ENCODE measurements at places on chromosomes 7 and 10. TPM values are rescaled to one million over a fixed set of nuclear protein-coding genes. Genes with fewer than 3 reads are reported as not detected.

GRCh38 chr7:259751-260405, 30.1 kb upstream of the FOXL3 start:
- DNase-seq = no peak

- DNase-seq = no peak
Observed at GRCh38 chr10:68442971-68443370, 28.8 kb downstream of the DNA2 start.

GRCh38 chr7:34451923-34452322, 206.1 kb upstream of the NPSR1 start:
- no peak for DNase-seq

DNA sequence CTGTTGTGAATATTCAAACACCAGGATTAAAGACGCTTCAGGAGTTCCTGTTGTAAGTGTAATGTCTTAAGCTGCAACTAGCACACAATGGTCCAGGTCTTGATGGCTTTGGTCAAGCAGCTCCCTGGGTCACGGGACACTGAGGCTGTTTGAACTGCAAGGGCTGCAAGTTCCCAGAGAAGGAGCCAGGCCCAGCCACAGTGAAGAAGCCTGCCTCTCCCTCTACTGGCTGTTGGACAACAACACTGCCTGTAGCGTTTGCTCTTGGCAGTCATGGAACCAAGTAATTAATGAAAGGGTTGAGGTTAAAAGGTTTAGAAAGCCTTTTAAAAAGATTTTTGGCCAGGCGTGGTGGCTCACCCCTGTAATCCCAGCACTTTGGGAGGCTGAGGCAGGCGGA, 31.9 kb upstream of the GUSB start:
- DNase-seq = no peak

DNA sequence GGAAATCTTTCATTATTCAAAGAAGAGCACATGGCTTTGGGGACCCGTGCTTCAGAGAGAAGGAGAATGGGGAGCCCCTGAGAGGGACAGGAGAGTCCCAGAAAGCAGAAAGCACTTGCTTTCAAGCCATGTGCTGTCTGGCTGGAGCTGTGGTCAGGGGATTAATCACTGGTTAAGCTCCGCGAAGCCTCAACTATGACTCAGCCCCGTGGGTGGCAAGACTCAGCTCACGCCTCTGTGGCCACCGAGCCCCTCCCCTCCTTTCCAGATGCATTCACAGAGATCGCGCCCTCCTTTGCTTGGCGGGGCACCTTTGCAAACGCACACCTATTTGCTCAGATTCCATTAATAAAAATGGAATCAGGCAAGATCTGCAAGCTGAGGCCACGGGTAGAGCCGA, 202.9 kb upstream of the TCERG1L start:
- DNase-seq = peak; percentile 11

DNA sequence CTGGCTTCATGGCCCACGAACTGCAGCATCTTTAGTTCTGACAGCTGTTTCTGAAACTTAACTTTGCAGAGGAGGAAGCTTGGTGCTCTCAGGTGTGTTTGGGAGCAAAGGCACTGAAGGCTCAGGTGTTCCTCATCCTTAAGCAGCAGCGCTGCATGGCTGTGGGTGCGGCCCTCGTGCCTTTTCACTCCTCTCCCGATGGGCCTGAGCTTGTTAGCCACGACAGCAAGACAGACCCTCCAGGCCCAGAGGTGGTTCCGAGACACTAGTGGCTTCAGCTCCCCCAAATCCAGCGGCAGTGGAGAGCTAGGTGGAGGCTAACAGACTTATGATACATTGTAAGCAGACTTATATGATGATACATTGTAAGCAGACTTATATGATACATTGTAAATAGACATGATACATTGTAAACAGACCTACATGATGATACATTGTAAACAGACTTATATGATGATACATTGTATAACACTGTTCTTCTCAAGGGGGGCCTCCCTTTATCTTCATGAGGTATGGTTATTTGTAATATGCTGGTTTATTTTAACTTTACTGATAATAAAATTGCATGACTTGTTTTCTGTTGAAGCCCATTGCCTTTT, 14.1 kb downstream of the PFKP start:
- DNase-seq = no peak

DNA sequence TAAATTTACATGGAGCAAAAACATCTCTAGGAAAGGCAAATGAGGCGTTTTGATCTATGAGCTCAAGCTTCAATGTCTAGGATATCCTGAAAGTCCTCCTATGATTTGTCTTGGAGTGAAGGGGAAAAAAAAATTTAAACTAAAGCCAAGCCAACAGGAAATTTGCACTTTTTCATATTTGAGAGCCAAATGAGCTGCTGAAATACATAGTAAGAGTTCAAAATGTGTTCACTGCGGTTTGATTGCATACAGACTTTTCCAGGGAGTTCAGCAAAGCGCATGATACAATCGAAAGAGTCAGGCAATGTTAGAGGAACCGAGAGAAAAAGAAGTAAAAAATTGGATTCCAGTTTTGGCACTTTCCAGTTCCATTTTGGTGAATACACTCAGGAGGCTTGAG, 633.4 kb upstream of the MGMT start:
- DNase-seq = no peak

GRCh38 chr10:69007260-69007659, 18.7 kb downstream of the KIFBP start:
- no peak for DNase-seq

- no peak for DNase-seq
Observed at GRCh38 chr7:31890766-31891165, 179.4 kb downstream of the PDE1C start.

DNA sequence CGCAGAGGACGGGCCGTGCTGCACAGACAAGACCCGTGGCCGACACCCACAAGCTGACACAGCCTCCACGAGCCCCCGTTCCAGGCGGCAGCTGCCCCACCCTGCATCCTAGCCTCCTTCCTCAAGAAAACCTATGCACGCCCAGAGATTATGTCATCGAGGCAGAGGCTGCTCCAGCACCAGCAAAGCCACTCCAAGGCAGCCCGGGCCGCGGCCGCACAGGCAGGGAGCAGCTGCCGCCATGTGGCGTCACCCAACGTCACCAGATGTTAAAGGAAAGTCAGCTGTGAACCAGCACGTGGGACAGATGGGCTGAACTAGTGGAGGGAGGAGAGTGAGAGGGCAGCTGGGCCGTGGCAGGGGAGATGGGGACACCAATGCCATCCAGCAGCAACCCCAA, 59.8 kb downstream of the STK32C start:
- DNase-seq = no peak

GRCh38 chr10:97314671-97315070, 4.4 kb upstream of the FRAT1 start:
- DNase-seq = no peak

GRCh38 chr7:132218876-132219275, 357.4 kb downstream of the PLXNA4 start:
- no peak for DNase-seq

GRCh38 chr7:117212969-117213877, 109.6 kb downstream of the WNT2 start:
- no peak for DNase-seq

- no peak for DNase-seq
Observed at GRCh38 chr7:67453580-67454380, 457.1 kb downstream of the TYW1 start.

- no peak for DNase-seq
Observed at GRCh38 chr10:7133278-7133677, 277.6 kb downstream of the SFMBT2 start.

DNA sequence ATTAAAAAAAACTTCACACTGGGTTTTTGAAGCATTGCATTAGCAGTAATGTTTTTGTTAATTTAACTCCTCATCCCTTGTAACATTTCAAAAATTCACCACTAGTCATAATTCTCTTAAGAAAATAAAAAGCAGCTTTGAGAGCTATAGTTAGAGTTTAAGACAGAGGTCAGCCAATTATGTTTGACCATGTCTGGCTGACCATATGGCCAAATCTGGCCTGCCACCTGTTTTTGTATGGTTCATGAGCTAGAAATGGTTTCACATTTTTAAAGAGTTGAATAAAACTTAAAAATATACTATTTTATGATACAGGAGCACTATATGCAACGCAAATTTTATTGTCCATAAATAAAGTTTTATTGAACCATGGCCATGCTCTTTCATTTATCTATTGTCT, 73.0 kb upstream of the LRRTM3 start:
- DNase-seq = no peak

- DNase-seq = no peak
Observed at GRCh38 chr7:159317294-159317693, 172.6 kb upstream of the VIPR2 start.

DNA sequence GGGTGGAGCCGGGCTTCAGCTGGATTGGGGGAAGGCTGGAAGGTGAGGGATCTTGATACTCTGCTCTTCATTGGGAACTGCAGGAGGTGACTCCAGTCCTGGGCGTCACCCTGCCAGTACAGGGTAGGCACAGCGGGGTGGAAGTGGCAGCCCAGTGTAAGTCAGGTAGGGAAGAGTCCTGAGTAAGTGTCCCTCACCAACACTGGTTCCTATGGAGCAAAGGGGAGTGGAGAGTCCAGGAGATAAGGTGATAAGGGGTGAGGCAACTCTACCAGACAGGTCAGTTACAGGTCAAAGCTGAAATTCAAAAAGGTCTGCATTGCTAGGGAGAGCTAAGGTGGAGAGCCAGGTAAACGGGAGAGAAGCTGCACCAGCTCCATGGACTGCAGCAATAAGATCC, 145.6 kb upstream of the NFE2L3 start:
- DNase-seq = no peak

DNA sequence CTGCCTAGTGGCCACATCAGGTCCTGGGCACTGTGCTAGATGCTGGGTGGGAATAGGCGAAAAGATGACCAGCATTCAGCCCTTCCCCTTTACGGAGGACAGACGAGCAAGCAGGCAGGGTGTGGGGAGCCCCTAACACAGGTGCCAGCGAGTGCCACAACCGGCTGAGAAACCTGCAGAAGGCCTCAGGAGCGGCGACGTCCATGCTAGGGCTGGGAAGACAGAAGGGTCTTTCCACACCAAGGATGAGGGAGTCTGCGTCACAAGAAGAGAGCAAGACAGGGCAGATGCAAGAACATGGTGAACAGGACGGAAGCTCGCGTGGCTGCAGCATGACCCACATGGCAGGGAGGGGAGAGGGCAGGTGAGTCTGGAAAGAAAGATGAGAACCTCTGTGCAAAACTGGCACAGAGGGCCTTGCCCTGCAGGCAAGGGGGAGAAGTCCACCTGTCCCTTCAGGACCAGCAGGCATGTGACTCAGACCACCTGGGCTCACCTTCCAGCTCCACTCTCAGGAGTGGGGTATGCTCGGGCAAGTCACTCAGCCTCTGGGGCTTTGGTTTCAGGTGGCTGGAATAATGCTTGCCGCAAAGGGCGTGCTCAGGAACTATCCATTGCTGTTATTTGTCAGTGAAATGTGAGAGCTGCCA, 36.6 kb downstream of the KCNH2 start:
- DNase-seq = no peak

DNA sequence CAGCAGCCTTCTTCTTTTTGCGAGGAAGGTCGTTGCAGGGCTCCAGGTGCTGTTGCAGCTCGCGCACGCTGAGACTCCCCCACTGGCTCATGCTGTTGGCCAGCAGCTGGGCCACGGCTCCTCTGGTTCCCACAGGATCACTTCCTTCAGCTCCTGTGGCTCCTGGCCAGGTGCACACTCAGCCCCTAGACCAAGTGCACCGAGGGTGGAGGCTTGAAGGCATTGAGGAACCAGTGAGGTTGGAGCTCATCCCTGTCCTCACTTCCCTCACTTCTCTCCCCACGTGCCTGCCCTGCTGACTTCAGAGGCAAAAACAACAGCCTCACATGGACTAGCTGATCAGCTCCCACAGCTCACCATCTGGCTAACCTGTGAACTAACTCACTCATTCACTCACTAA, 46.2 kb upstream of the ADRB1 start:
- DNase-seq = no peak

GRCh38 chr10:86968271-86968993, at the start of gene ADIRF:
TSS of gene ADIRF (plus strand) at chr10:86968482. CDS start at chr10:86968545, 63 bp downstream.
- DNase-seq = no peak

GRCh38 chr10:111100198-111100597, 23.4 kb downstream of the ADRA2A start:
- DNase-seq = no peak

GRCh38 chr7:91771921-91772815, 108.3 kb downstream of the MTERF1 start:
- DNase-seq = no peak

DNA sequence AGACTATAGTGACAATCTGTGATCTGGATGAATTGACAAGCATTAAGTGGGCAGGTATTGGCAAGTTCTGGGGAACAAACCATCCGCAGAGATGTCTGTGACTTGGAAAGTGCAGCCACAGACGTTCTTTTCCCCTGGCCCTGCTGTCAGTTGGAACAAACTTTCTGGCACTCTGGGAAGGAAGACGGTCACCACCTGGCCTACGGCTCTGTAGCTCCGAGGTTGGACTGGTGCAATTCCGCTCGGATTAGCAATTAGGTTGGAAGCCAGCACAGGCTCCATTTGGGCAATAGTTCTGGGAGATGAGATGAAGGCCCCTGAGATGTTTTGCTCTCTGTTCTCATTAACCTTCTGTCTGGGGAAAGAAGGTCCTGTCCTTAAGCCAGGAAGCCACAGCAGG, 437.5 kb downstream of the CALN1 start:
- no peak for DNase-seq

DNA sequence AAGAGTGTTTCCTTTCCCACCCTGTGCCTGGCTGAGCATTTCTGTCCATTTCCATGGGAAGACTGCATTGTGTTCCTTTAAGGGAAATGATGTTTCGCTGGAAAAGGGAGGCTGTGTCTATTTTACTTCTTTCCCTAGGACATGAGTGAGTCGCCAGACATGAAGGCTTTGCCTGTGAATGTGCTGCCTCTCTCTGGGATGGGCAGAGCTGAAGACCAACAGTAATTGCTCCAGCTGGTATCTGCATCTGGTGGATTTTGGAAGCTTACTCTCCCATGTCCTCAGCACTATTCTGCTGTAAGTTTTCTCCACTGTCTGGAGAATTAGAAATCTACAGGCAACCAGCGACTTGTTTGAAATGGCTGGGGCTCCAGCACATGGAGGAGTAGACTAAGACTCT, 264.6 kb upstream of the BMPER start:
- DNase-seq = no peak

DNA sequence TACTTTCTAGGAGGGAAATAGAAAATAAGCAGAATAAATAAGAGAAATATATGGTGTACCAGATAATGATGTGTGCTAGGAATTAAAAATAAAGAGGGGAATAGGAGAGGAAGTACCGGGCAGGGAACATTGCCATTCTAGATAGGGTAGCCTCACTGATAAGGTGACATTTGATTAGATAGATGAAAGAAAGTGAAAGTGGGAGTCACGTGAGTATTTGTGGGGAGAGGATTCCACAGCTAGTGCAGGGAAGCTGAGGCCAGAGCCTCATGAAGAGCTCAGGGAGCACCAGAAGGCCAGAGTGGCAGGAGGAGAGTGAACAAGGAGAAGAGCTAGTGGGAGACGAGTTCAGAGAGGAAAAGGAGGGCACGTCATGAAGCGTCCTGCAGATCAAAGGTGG, 49.1 kb downstream of the CDHR3 start:
- no peak for DNase-seq

The SHOC2 gene
- 187 TPM for total RNA-seq

The PRTFDC1 gene
- total RNA-seq = 35.7 TPM

The PNLIPRP1 gene
- not detected for total RNA-seq

The TRIM50 gene
- total RNA-seq = 0.16 TPM

The PSTK gene
- 12.9 TPM for total RNA-seq

The IFIT1B gene
- 2.0 TPM for total RNA-seq

The CYP3A5 gene
- 1.6 TPM for total RNA-seq

The PDE1C gene
- total RNA-seq = 17.8 TPM

The NRAP gene
- total RNA-seq = 0.31 TPM

The CC2D2B gene
- 2.0 TPM for total RNA-seq

The ZNF33A gene
- total RNA-seq = 70.5 TPM

The KLF14 gene
- not detected for total RNA-seq

The WNT2 gene
- 0.16 TPM for total RNA-seq

Data from occipital lobe (tissue), 3 donors.